ENCODE measurements at places on chromosomes 3 and 15.

DNA sequence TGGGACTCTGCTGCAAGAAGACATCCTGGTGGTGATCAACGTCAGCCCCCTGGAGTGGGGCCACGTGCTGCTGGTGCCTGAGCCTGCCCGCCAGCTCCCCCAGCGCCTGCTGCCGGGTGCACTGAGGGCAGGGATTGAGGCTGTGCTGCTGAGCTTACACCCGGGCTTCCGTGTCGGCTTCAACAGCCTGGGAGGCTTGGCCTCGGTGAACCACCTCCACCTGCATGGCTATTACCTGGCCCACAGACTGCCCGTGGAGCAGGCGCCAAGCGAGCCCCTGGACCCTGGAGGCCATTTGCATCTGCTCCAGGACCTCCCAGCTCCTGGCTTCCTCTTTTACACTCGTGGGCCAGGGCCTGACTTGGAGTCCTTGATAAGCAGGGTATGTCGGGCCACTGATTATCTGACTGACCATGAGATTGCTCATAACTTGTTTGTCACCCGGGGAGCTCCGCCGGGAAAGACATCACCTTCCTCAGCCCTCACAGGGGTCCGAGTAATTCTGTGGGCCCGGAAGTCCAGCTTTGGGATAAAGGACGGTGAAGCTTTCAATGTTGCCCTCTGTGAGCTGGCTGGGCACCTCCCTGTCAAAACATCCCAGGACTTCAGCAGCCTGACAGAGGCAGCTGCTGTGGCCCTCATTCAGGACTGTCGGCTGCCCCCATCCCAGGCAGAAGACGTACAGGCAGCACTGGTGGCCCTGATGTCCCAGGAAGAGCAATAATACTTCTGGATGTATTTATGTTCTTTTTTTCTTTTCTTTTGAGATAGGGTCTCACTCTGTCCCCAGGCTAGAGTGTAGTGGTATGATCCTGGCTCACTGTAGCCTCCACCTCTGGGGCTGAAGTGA, 7.6 kb downstream of the GDPGP1 start:
- no peak for DNase-seq

- no peak for DNase-seq
Measured at GRCh38 chr3:123341-123740, 73.2 kb upstream of the CHL1 start.

DNA sequence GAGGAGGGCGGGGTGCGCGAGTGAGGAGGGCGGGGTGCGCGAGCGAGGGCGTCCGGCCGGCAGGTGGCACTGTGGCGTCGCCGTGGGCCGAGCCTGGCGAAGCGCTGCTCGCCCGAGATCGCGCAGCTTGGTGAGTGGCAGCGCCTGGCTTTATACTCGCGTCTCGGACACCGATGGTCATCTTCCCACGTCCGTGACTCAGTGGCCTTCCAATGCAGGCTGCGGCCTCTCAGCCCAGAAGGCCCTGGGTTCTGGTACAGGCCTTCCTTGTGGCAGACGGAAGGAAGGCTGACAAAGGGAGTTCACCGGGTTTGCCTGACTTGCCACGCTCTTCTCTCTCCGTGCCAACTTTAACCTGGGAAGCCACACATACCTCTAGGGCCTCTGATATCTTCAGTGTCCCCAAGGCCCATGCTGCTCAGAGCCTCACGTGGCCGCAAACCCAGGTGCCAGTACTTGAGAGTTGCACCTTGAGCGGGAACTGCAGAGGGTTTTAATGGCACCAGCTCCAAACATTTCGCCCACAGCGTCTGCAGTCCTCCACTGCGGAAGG, 195.3 kb upstream of the LYSMD4 start:
- peak; percentile 39 for DNase-seq

DNA sequence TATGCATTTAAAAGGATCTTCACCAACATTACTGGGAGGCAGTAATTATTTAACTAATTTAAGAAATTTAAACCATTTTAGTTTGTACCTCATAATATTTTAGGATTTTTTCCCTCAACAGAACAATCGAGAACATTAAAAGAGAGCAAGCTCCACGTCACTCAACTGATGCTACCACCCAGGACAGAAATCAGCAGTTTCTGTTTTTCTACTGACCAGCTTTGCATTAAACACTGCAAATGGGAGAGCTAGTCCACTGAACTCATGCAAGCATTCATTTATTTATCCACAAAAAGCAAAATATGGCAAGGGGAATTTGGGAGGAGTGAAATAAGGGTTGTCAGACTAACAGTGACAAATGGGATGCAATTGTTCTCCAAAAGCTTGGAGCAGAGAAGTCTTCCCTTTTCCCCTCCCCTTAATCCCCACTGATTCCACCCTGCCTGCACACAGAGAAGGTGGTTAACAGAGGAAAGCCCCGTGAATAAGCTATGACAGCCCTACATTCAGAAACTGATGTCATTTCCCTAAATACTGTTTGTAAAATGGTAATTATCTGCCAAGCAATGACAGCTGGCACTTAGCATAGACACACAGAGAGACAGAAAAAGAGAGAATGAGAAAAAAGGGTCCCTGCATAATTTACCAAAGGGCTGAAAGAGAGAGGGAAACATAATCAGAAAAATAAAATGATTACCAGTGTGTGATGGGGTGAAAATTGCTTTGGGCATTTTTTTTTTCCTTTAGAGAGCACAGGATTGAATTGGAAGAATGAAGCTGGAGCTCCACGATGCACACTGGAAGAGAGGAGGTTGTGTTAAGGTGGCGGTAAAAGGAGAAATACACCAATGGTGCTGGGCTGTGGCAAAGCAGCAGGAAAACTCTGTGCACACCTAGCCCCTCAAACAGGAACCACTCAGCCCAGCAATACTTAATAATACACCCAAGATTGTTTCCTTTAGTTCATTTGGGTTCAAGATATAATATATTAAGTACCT, 777.4 kb downstream of the TUSC7 start:
- DNase-seq: no peak

- DNase-seq: peak; percentile 70
Measured at GRCh38 chr15:94584833-94585244, 353.5 kb downstream of the MCTP2 start.

GRCh38 chr15:90201130-90201943, at the start of gene SEMA4B:
TSS of gene SEMA4B (plus strand) at chr15:90201330. CDS start at chr15:90201579, 249 bp downstream.
- DNase-seq: no peak

GRCh38 chr3:61236556-61236955, 14.7 kb downstream of the FHIT start:
- no peak for DNase-seq

DNA sequence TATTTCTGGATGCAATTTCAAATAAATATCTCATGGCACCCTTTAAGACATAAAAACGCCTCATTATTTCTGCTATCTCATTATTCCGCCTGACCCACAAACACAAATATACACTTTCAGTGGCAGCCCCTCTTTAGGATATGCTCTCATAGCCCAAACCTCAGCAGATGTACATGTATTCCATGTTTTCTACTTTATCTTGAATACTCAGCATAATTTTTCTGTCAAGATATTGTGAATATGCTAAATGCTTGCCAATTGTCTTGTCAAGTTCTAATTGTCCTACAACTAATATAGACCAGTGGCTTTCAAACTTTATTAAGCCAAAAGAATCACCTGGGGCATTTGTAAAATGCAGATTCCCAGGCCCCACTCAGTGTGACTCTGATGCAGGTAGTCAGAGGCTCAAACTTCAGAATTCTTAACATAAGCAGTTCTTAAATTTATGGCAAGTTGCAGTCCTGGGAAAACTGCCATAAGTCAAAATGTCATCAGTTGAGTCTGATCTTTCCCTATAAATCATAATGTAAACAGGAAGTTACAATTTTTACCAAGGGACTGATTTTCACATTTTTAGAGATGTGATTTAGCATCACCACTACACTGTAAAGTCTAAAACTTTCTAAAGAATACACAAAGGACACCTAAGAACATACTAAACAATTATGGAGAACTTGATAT, 135.1 kb downstream of the TBL1XR1 start:
- DNase-seq: no peak

GRCh38 chr3:184334470-184335158, 2.8 kb upstream of the FAM131A start:
- peak; percentile 67 for DNase-seq

DNA sequence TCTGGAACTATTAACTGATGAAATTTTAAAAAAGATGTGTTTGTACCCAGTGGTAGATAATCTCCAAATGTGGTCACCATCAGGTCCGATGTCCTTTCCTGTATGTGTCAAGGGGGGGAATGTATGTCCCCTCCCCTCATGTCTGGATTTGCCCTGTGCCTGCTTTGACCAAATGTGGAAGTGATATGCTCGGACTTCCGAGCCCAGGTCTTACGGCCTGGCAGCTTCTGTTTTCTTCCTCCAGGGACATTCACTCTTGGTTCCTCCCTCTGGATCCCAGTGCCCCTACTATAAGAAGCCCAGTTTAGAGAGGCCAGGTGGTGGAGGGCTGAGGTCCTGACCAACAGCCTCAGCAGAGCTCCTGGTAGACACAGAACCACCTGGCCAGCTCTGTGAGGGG, 75.5 kb downstream of the CCR1 start:
- DNase-seq: no peak

DNA sequence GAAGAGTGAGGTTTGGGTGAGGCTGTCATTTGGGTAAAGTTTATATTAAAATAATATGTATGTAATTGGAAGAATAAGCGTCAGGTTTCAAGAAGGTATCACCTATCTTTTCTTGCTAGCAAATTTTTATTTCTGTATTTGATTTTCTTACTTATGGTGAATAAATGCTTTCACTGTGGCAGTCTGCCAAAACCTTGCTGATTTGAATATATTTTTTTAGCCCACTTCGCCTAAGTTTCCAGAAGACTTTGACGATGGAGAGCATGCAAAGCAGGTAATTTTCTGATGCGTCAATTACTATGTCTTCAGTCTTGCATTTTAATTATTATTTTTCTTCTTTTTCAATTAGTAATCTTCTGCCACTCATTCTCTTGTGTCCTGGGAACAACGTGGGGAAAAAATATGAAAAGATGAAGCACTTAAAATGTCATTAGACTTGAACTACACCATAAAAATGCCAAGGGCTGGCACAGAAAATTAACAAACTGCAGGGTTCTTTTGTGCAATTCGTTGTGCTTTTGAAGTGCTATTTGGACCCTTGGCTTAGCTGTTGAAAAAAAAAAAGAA, 40.4 kb downstream of the SRP14 start:
- no peak for DNase-seq

DNA sequence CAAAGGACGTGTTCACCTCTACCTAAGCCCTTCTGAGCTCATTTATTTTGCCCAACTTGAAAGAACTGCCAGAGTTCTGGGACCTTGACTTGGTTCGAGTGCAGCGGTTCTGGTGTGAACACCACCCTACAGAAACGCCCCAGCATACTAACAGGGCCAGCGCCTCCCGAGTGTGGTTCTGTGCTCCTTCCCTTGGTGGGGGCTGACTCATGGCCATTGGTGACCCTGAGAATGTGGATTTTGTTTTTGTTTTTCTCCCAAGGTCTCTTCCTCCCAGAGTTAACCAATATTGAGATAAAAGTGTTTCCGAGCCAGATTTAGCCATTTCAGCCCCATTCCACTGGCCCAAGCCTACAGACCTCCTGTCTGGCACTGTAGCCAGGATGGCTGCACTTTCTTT, 27.9 kb downstream of the SEMA7A start:
- no peak for DNase-seq

DNA sequence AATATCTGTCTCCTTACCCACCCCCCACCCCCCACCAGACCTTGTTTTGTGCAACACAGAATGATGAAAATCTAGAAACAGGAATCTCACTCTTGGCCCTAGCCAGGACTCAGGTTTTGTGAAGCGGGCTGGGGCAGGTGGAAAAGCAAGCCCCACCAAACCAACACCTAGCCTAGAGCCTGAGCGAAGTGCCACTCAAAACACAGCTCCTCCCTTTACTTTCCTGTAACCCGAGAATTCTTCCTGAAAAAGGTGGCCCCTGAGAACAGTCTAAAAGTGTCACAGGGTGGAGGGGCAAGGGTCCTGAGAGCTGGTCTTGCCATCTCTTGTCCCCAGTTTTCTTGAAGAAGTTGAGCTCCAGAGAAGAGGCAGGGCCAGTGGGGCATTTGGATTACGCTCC, 17.4 kb upstream of the RPUSD3 start:
- DNase-seq: no peak

DNA sequence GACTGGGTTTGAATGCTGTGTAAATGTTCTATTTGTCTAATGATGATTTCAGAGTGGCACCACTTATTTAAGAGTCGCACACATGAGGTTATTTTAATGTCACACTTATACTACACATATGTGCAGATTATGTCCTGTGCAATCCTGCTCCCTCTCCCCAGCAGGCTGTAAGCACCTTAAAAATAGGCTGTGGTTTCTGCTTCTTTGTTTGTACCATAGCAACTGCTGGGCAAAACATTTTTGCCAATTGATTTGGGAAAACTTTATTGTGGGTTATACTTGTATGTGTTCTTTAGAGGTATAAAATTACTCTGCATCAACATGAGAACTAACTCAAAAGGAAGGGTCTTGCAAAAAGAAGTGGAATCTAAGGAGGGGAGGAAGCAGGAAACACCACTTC, 318.5 kb downstream of the NTRK3 start:
- DNase-seq: no peak

DNA sequence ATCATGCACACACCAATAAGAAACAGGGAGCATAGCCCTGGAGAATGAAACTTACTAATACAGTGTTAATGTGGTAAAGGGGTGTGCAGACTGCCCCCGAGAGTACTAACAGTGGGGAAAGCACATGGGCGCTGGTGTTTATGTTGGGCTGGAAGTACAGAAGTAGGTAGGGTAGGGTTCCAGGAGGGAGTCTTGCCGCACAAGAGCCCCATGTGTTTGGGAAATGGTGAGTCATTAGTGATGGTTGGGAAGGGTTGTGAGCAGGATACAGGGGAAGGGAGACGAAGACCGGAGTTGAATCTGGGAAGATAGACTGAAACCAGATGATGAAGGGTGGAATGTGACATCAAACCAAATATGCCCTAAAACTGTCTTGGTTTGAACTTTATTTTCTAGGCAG, 117.1 kb downstream of the THSD4 start:
- DNase-seq: no peak

DNA sequence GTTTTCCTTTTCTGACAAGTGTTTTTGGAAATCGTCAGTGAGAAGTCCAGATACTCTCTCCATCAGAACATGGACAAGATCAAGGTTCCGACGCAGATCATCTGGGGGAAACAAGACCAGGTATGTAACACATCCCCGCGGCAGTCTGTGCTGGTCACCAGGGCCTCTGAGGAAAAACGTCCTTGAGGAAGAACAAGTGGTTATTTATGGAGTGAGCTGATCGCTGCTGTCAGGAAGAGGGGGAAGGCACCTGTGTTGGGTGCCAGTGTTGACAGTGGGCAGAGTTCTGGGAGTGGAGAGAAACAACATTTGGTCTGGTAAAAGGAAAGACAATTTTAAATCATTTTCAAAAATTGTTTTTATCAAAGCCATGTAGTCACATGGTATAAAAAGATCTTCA, 20.7 kb upstream of the RPP14 start:
- DNase-seq: no peak
